Stimulated activated CD4-positive, alpha-beta T cell treated with anti-CD3 and anti-CD28 coated beads, Interleukin-1b, Interleukin-23, amount 100 ng/mL, for 4 hours (primary cell): ENCODE measurements at places on chromosomes 6 and 20.

GRCh38 chr6:89597988-89598387, 40.6 kb downstream of the LYRM2 start:
- DNase-seq: no peak

GRCh38 chr20:54385746-54386145, 89.6 kb upstream of the DOK5 start:
- no peak for DNase-seq

DNA sequence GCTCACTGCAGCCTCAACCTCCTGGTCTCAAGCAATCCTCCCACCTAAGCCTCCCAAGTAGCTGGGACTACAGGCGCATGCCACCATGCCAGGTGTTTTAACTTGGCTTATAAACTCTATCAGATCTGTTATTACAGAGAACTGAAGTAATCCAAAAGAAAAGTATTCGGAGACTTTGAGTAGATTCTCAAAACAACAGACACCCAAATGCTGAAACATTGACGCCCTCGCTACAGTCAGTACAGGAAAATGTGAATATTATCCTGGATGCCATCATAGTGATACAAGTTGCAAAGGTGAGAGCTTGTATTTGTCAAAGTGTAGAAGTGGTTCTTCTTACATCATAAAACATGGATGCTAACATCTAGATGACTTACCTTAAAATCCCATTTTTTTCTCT, 108.7 kb upstream of the EDN1 start:
- no peak for DNase-seq

DNA sequence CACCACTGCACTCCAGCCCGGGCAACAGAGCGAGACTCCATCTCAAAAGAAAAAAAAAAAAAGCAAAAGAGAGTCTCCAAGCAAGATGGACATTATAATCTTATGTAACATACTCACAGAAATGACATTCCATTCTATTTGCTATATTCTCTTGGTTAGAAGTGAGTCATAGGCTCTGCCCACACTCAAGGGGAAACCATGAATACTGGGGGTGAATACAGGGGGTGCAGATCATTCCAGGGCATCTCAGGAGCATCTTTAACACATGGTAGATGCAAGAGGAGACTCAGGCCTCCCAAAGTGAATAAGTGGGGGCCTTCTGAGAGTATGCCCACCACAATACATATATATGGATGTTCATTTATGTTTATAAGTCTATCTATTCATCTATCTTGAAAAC, 18.3 kb upstream of the RANBP9 start:
- DNase-seq: no peak

- no peak for DNase-seq
Measured at GRCh38 chr6:47106216-47106615, 64.1 kb upstream of the ADGRF1 start.

GRCh38 chr20:44073011-44073674, 113.8 kb downstream of the JPH2 start:
- no peak for DNase-seq

- no peak for DNase-seq
Measured at GRCh38 chr6:43216200-43216599, 13.1 kb downstream of the DNPH1 start.

DNA sequence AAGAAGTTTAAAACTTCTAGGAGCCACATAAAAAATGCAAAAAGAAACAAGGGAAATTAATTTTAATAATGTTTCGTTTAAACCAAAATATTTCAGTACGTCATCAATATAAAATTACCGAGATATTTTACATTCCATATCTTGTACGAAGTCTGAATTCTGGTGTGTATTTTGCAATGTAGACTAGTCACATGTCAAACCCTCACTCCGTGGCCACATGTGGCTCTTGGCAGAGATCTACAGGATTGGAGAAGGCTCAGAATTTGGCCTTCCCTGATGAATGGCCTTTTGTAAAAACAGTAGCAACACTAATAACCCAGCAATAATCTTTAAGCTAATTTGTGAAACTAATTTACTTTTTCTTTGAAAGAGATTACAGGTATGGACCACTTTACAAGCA, 217.1 kb downstream of the PRL start:
- DNase-seq: no peak

DNA sequence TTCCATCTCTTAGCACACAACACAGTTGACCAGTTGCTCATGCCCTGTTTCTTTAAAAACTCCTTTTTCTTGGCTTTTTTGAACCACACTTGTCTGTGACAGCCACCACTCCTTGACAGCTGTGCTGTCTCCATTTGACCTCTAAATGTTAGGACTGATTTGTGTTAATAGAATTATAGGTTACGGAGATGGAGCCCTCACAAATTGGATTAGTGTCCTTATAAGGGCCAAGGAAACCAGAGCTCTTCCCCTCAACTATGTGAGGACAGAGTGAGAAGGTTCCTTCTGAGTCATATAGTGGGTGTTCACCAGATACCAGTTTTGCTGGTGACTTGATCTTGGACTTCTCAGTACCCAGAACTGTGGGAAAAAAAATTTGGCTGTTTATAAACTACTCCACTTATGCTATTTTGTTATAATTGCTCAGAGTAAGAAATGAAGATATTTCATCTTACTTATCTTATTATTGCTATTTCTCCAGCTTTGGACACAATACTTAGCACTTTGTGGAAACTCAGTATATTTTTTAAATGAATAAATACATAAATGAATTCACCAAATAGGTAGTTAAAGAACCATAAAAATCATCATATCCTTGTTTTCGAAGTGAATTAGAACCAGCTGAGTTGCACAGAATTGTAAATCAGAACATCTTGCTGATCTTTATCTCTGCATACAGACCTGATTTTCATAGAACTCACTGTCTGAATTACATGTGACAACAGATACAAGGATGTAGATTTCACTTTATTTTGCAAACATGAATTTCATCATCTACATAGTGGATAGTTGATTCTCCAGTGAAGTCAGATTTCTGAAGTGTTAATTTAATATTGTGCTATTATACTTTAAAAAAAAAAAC, 598.5 kb upstream of the IRAK1BP1 start:
- no peak for DNase-seq

- DNase-seq: no peak
Measured at GRCh38 chr6:145212813-145213212, 522.5 kb downstream of the EPM2A start.
